HepG2 (cell line): ENCODE measurements at places on chromosomes 12 and 14. TPM values are rescaled to one million over a fixed set of nuclear protein-coding genes. Genes with fewer than 3 reads are reported as not detected.

- peak; percentile 48 for DNase-seq
Observed at GRCh38 chr14:22955702-22956569, 954 bp downstream of the HAUS4 start.

Gene IL26
- total RNA-seq = not detected in 2 replicates

Gene EID3
- total RNA-seq = 0.27 and 4.5 TPM in 2 replicates

GRCh38 chr14:81313200-81313599 is 86.9 kb downstream of the STON2 start:
- DNase-seq = no peak

Gene MDM1
- 13.0 and 15.2 TPM in 2 replicates for total RNA-seq

Gene C14orf180
- not detected in 2 replicates for total RNA-seq
